ENCODE measurements at places on chromosomes 2 and 18. TPM values are rescaled to one million over a fixed set of nuclear protein-coding genes. Genes with fewer than 3 reads are reported as not detected.

The SMYD1 gene
- 0.77 TPM for total RNA-seq

DNA sequence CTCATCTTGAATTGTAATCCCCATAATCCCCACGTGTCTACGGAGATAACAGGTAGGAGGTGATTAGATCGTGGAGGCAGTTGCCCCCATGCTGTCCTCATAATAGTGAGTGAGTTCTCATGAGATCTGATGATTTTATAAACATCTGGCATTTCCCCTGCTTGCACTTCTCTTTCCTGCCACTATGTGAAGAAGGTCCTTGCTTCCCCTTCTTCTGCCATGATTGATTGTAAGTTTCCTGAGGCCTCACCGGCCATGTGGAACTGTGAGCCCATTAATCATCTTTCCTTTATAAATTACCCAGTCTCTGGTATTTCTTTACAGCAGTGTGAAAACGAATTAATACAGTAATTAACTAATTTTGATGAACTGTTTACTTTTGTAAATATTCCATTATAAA is 582.5 kb downstream of the TSN start:
- DNase-seq: no peak

DNA sequence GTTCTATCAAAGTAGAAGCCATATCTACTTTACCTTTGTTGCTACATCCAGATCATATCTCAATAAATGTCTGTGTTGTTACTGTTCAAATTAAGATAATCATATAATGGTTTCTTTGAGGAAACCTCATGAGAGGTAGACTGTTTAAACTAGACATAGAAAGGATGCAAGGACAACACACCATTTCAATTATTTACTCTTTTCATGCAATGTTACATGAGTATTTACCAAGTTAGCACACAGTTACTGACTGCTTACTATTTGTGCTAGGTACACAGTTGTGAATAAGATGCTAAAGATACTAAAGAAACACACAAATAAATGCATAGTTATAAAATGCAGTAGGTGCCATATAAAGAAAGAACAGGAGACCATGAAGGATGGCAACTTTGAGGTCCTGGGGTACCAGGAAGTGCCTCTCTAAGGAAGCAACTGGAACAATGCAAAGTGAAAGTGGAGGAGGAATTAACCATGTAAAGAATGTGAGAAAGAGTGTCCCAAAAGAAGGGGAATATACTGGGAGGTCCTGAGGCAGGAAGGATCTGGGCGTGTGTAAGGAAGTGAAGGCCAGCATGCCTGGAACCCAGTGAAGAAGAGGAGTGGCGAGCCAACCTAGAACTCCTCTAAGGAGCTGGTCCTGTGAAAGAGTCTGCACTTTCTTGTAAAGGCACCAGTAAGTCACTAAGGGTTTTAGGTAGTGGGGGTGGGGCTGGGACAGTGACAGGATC is 39.4 kb downstream of the RBMS1 start:
- DNase-seq: no peak

DNA sequence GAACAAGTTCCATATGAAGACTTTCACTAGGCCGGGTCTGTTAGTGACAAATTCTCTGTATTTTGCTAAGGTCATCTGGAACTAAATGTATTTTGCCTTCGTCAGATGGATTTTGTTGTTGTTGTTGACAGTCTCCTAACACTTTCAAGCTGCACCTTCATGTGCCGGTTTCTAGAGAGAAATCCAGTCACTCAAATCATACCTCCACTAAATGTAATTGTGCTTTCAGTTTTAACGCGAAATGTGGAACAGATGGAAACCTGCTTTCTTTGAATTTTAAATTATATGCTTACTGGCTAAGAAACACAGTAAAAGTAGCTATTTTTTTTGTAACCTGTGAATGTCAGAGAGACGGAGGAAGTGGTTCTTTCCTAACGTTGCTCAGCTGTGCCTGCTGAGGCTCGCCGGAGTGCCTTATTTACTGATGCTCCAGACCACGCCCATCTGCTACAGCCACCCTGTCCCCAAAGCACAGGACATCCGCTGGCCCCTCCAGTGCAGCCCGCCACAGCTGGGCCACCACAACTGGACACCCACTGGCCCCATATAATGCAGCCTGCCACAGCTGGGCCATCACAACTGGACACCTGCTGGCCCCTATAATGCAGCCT is 134.7 kb downstream of the PXDN start:
- no peak for DNase-seq

DNA sequence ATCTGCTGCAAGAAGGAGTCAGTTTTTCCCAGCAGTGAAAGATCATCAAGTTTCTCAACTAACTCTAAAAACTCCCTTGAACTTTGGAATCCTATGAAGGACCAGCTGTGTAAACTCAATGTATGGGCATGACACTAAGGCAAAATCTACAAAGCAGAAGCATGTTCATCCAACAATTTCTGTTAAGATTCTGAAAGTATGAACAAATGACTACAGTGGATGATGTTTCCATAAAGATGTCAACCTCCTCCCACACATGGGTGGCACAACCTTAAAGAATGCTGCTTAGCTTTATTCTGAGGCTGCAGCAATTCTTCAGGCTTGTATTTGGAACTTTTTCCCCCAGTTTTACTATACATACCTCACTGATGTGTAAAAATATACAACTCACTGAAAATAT is 47.2 kb downstream of the WDR33 start:
- DNase-seq: no peak

The GPR45 gene
- total RNA-seq: 0.98 TPM

- no peak for DNase-seq
Observed at GRCh38 chr2:73111073-73112025, 1.4 kb downstream of the RAB11FIP5 start.

Measured in SK-MEL-5 (cell line).